SK-MEL-5 (cell line): ENCODE measurements at places on chromosomes 4 and X.

GRCh38 chr4:122710434-122711308, 21.8 kb upstream of the BBS12 start:
- DNase-seq: no peak

DNA sequence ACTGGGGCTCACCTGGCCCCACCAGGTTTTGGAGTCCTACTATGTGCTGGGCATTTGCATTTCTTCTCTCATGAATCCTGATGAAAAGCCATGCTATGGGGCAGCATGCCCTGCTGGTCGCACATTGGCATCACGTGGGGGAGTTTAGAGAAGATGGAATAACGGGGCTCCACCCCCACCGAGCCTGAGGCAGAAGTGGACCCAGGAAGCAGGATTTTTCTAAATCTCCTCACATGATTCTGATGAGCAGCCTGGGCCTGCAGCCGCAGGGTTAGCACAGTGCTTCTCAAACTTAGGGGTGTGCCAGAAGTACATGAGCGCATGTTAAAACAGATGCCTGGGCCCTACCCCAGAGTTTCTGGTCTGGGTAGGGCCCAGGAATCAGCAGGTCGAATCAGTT, 4.6 kb upstream of the SORCS2 start:
- DNase-seq: no peak

DNA sequence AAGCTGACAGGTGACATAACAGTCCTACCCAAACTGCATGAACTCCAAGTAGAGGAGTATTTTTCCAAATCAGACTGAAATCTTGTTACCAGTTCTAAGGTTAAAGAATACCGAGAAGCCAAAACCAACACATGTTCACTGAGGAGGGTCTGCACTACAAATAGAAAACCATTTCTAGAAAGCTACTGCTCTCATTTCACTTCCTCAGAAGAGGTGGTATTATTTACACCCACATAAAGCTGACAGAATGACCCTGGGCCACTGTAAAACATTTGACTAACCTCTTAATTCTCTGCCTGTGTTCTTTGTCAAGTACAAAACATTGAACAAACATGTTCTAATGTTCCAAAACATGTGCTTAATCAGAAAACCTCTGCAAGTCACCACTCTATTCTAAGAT, 95.8 kb downstream of the IQCM start:
- DNase-seq: no peak

GRCh38 chr4:72031868-72032608, at the start of gene NPFFR2:
Gene NPFFR2, plus strand, starts transcription at chr4:72032000. Its CDS starts 96,592 bp downstream, at chr4:72128592.
- DNase-seq: no peak

DNA sequence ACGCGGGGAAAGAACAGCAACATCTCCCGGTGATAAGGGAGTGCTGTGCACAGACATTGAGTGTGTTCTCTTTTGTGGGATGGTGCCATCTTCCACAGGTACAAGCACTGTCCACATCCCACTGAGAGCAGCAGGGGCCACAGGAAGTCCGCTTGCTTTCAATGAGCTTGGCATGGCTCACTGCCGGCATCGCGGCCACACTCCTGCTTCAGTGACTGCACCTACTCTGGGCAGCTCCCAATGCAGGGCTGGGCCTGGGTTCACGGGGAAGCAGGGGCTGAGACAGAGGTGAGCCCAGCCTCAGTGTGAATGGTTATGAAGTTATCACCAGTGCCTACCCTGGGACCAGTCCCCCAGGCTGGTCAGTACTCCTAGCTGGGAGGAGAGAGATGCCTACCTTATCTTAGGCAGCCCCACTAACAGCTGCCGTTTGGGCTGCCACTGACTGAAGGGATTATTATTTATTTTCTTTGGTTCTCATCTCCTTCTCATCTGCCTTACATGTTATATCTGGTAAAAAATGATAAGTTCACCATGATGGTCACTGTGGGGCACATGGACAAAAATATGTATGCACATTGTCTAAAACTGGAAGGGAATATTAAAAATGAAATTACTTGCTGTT, 99.2 kb downstream of the MGST2 start:
- no peak for DNase-seq

DNA sequence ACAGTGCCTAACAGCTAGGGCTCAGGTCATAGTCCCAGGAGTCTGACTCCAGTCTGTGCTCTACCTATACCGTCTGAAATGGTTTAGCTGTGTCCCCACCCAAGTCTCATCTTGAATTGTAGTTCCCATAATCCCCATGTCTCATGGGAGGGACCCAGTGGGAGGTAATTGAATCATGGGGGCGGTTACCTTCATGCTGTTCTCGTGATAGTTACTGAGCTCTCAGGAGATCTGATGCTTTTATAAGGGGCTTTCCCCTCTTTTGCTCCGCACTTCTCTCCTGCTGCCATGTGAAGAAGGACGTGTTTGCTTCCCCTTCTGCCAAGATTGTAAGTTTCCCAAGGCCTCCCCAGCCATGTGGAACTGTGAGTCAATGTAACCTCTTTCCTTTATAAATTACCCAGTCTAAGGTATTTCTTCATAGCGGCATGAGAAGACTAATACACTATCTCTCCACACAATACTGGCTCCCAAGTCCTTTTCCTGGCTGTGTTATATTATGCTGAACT, 110.8 kb downstream of the AFAP1 start:
- DNase-seq: no peak
